ENCODE measurements at places on chromosomes 5 and 9.

DNA sequence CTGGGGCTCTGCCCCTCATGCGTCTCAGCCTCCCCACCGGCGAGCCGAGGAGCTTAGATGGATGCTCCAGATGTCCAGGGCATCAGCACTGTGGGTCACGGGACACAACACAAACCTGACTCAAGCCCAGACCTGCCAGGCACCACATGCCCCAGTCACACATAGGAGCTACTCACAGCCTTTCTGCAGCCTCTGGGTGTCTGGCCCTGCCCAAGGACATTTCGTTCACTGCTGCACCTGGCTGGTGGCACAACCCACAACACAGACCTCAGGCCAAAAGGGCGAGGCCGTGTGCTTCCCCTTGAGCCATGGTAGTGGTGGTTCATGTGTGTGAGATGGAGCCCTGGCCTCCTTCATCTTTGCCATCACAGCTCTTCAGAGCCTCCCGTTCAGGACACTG is 89.6 kb upstream of the FCN2 start:
- DNase-seq = no peak

DNA sequence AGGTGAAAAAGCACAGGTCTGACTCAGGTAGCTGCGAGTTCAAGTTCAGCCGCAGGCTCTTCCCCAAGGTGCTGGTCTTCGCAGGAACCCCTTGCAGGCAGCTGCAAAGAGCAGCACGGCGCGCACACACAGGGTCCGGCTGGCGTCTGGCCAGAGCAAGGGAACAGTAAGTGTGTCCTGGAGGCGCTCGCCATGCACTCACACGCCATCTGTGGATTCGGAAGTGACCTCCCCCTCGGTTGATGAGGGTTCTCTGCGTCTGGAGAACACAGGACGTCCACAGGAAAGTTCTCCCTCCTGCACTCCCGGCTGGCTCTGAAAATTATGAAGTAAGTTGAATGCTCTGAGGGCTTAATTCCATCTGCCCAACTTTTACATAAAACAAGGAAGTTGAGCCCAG is 14.0 kb upstream of the EGFL7 start:
- no peak for DNase-seq

GRCh38 chr5:154524859-154525258 is 46.8 kb upstream of the HAND1 start:
- no peak for DNase-seq

- no peak for DNase-seq
Measured at GRCh38 chr9:98755006-98755618, 41.2 kb downstream of the ANKS6 start.

- no peak for DNase-seq
Measured at GRCh38 chr5:149780043-149780737, 50.1 kb downstream of the PPARGC1B start.

DNA sequence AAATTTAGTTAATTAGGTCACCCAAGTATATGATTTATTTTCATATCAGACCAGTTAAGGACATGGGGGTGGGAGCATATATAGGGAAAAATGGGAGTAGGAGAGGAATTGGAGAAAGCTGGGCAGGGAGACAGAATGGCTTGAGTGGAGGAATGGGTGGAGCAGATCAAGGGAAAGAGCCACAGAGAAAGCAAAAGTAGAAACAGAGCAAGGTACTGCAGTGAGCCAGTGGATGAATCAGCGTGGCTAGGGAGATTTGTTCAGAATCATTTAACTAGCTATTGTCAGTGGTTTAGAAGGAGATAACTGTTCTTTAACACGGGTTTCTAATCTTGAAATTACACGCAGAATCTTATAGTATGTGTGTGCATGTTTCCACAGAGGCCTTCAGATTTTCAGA is 37.4 kb downstream of the SNX24 start:
- DNase-seq = no peak

DNA sequence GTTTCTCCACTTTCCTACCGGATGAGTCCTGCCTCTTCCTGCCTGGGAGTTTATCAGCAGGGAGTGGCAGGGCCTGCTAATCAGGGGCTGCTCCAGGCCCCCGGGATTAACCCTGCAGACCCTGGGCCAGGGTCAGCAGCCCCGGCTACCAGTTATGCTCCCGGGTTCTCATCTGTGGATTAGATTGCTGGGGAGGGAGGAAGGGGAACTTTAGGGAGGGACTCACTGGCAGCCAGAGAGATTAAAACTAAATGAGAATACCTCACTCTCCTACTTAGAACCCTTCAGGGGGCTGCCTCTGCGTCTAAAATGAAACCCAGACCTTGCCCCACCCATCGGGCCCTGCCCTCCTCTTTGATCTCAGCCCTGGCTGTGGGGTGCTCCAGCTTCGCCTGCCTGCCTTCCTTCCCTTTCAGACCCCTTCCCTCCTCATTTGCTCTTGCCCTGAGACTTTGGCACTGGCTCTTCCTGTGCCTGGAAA is 130.5 kb upstream of the HAND1 start:
- DNase-seq = no peak
